ENCODE measurements at places on chromosomes 6 and 20.

- no peak for DNase-seq
These were observed 2.5 kb upstream of the PRND start for GRCh38 chr20:4719190-4719589.

GRCh38 chr6:10610289-10610688 is 84.1 kb downstream of the C6orf52 start:
- DNase-seq, result no peak

DNA sequence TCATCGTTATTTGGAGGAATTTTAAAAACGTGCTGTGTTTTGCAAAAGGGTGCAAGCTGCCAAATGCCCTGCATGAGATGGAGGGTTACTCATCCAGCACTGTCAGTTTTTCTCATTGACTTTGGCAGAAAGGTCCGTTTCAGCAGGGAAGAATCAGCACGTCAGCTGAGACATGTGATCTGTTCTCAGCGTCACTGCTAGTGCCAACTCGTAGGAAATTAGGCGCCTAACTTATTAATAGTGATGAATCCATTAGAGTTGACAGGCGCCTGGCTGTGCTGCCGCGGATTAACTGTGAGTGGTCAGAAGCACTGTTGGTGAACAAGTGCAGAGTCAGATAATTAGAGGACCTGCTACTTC is 175.5 kb upstream of the FOXQ1 start:
- no peak for DNase-seq

DNA sequence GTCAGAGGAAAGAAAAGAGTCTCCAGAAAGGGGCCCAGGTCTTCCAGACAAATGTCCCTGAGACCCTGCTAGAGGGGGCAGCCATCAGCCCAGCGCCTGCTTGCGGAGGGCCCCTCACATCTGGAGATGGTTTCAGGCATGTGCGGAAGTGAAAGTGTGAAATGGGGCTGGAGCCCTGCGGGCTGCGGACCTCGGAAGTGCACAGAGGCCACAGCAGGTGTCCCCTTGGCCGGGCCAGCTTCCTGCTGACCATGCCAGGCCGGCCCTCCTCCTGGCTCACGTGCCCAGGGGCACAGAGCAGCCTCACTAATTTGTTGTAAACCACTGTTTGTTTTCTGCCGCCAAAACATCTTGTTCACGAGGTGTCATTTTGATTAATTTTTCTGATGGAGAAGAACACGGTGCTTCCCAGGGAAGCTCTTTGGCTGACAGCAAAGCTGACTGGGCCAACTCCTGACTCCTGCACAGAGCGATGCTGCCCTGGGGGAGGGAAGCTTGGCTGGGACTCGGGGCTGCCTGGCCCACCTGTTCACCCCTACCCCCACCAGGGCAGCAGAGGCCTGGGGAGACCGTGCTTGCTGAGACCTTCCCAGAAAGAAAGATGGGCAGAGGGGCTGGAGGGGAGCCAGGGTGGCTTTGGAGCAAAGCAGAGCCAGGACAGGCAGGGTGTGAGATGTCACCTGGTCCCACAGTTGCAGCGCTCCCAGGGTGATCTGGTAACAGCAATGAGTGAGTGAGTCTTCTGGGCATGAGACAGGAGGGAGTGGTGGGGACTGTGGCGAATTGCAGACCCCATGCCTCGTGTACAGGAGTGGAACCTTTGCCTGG is 54.2 kb downstream of the BCAS4 start:
- no peak for DNase-seq

GRCh38 chr6:146997062-146997461 is 207.2 kb upstream of the STXBP5 start:
- no peak for DNase-seq

DNA sequence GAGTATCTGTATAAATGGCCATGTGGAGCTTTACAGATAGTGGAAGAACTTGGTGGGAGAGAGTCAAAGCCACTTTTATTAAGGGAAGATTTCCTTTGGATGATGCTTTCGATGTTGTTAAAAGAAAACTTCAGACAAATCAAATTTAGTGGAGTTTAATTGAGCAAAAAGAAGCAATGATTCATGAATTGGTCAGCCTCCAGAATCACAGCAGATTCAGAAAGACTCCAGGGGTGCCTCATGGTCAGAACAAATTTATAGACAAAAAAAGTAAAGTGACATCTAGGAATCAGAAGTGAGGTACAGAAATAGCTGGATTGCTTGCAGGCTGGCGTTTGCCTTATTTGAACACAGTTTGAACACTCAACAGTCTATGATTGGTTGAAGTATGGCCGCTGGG is 5.3 kb upstream of the CGA start:
- no peak for DNase-seq

DNA sequence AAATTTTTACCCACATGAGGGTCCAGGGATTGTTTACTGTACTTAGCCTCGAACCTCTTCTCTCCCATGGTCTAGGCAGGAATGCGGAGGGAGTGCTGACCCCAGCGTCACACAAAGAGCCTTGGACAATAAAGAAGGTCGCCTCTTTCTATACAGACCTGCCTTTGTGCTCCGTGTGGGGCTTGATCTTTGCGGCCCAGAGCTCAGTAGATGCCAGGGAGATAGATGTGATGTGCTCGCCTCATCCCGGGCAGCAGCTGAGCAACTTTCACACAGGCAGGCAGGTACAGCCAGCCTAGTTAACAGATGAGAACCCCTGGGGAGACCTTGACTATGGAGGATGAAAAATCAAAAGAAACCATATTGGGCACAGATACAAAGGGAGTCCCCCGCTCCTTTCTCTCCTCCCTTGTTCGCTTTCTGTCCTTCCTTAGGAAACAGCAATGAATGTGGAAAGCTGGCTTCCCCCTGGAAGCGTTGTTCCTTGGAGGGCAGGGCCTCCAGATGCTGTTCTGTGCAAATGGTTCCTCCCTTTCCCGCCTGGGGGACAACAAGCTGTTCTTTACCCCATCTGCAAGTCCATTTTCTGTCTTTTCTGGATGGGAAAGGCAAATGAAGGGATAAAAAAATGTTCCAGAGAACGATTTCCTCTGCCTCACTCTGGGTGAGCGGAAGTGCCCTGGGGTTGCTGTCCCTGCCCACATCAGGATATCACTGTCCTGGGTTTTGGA is 128.3 kb downstream of the OLIG3 start:
- no peak for DNase-seq

- no peak for DNase-seq
These were observed 18.9 kb downstream of the SDCBP2 start for GRCh38 chr20:1310071-1310470.

- DNase-seq, result no peak
These were observed 537.4 kb upstream of the BTBD3 start for GRCh38 chr20:11380283-11380682.

DNA sequence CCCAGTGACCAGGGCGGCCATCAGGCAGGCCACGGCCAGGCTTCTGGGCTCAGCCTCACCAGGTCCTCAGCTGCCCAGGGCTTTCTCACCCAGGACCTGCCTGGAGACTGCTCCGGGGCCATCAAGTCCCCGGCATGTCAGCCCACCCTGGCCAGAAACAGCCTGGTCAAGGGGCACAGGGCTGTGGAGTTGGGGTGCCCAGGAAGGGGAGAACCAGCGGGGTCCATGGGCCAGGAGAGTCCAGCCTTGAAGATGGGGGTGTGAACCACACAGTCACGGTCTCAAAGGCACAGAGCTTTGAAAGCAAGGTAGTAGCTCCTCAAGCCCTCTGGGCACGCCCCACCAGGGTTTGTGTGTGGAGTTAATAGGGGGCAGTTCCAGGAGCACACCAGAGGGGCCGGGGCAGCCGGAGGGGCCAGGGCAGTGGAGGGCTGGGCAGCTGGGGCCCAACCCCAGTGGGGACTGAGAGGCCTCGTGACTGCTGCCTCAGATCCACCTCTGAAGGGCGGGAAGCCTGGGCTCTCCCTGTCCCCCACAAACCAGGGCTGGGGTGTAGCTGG is 48.0 kb upstream of the BHLHE23 start:
- no peak for DNase-seq

- no peak for DNase-seq
These were observed 748.4 kb upstream of the CHD6 start for GRCh38 chr20:42366626-42367025.

DNA sequence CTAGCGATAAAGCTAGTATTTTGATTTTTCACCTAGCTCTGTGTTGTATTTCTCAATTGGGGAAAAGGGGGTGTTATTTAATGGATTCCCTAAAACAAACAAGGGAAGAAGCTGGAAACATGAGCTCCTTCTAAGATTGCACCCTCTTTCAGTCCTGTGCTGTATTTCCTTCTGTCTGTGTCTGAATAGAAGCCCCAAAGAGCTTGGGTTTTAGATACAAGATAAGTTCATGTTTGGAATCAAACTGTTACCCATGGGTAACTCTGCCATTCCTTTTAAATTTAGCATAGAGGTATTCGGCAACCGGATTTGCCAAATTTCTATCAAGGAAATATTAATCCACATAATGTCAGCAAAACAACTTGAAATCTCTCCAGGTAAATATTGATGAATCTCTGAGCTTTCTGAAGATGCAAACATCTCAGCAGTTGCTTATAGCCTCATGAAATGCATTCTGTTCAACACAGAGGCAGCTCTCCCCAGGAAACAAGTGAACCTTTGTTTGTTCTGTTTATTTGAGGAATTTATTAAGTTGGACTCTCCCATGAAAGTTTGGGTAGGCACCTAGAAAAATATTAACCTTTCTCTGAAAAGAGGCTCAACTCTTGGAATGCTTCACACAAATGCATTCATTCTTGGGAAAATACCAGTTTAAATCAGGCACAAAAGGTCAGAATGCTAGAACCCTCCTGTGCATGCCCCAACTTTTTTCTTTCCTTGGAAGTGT is 9.9 kb upstream of the SCGN start:
- no peak for DNase-seq

- DNase-seq, result no peak
These were observed 96.0 kb downstream of the DTD1 start for GRCh38 chr20:18683839-18684238.

GRCh38 chr20:17171746-17172280 is 55.0 kb upstream of the PCSK2 start:
- DNase-seq, result no peak

Measured in cortex of kidney (tissue), 1 donor.